Stimulated activated CD4-positive, alpha-beta T cell treated with anti-CD3 and anti-CD28 coated beads, Interleukin-1b, Interleukin-23, amount 100 ng/mL, for 24 hours (primary cell): ENCODE measurements at places on chromosomes 16 and 17.
A peak's percentile ranks its signal among the peaks of the same experiment; 100 is the strongest.

DNA sequence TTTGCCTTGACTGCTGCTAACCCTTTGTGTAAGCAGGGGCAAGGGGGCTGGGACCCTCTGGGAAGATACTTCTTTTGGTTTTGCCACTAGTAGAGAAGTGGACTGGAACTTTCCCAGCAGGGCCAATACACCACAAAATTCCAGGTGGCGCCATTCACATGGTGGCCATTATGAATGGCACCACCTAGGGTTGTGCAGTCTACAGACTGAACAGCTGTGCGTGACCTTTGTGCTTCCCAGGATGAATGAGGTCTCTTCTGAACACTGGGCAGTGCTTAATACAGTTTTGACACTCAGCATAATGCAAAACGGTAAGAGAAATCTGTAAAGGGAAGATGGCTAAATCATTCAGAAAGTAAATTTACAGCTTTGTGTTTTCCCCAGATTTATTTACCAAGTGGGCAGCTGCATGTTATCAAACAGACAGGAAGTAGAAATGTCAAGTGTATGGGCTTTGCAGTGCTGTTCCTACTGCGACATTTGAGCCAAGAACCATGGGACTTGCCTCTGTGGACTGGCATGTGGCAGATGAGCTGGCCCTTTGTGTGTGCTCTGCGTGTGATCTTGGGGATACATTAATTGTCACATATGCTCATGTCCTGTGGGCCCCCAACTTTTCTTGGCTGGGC is 9.2 kb downstream of the SYT17 start:
- DNase-seq = no peak

DNA sequence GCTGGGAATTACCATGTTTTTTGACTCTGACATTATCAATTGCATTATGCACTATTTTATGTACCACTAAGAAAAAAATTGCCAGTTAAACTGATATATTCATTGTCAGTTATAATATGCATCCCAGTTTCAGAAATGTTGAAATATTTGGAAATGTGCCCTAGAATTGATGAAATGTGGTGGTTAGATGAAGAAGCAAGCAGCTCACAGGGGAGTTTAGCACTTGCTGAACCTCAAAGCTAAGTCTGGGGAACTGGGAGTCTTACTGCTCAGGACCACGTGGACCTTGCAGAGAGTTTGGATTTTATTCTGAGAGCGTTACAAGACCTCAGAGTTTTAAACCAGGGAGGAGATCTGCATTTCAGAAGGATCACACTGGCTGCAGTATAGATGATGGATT is 67.9 kb downstream of the TNRC6C start:
- DNase-seq = no peak

GRCh38 chr16:4465977-4466779 is 8.2 kb downstream of the NMRAL1 start:
- no peak for DNase-seq

DNA sequence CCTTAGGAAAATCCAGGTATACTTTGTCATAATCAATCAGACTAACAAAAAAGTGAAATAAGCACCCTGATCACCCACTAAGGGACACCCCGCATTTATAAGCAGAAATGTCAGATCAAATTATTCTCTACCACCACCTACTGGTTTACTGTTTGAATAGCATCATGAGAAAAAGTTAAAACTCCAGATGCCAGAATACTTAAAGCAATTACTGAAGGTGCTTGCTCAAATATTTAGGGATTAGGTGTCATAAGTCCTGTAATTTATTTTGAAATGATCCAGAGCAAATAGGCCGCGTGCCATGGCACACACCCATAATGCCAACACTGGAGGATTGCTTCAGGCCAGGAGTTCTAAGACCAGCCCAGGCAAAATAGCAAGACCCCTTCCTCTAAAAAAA is 2.3 kb downstream of the TOP2A start:
- DNase-seq = no peak

- no peak for DNase-seq
Observed at GRCh38 chr16:86199871-86200695, 301.1 kb downstream of the IRF8 start.

GRCh38 chr16:57791195-57791892 is 10.9 kb downstream of the KIFC3 start:
- DNase-seq = no peak

- no peak for DNase-seq
Observed at GRCh38 chr17:49862781-49863331, 15.0 kb upstream of the TAC4 start.

DNA sequence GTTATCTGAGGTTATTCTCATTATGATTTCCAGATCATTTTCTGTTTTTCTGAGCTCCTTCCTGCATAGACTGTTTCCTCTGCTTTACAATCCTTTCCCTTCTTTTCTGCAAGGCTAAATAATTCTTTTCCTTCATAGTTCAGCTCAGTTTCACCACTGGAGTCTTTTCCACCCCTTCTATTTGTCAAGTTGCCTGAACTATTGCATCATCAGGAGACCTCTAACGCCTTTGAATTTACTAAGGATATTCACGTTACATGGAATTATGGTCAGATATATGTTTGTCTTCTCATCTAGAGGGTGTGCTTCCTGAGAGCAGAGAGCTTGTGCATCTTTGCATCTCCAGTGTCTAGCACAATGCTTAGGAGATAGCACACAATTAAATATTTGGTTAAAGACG is 140.4 kb upstream of the CA10 start:
- no peak for DNase-seq

- DNase-seq = no peak
Observed at GRCh38 chr16:70160388-70160787, 13.2 kb upstream of the CLEC18C start.

- DNase-seq = no peak
Observed at GRCh38 chr17:74839990-74840852, 19.5 kb downstream of the GRIN2C start.

DNA sequence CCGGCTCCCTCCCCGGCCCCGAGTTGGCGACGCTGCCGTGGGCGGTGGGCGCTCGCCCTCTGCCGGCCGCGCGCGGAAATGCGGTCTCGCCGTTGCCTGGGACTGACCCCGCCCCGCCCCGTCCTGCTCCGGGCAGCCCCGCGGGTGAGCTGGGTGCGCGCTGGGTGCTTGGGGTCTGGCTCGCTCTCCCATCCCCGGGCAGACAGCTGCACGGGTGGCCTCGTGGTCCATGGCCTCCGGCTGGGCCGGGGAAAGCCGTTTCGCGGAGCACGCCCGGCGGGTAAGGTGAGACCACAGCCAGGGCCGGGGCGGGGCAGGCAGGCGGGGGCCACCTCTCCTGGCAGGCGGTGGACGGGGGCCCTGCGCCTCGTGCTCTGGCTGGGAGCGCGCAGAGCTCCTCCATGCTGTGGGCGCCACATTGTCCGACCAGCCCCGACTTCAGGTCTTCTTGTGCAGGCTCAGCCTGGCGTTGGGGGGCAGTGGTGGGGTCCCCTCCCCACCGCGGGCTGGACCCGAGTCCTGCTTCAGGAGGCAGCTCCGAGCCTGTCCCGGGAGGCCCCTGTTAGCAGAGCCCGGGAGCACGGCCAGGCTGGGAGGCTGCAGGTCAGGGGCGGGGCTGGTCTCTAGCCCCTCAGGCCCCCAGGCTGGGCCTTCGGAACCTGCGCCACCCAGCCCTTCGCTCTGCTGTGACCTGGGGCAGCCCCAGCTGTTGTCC is 7.0 kb upstream of the C1QTNF8 start:
- peak; percentile 53 for DNase-seq

DNA sequence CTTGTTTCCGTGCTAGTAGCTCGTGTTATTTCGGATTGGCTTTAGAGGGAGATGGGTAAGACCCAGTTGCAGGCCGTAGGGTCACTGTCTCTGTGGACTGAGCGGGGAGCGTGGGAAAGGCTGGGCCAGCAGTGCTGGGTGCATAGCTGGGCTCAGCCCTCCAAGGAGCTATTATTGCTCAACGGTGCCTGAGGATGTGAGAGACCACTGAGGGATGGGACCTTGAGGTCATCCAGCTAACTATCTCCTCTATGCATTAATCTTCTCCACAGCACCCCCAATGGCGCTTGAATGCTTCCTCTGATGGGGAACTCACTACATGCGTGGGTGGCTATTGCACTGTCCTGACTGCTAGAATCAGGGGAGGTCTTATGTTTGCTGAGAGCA is 126.1 kb upstream of the FOXF1 start:
- no peak for DNase-seq

GRCh38 chr16:50297301-50298074 is 31.1 kb downstream of the ADCY7 start:
- no peak for DNase-seq

GRCh38 chr17:41511116-41511515 is 5.7 kb upstream of the KRT13 start:
- no peak for DNase-seq

- no peak for DNase-seq
Observed at GRCh38 chr16:80852261-80852872, 48.0 kb upstream of the CDYL2 start.
